Activated CD4-positive, alpha-beta T cell treated with anti-CD3 and anti-CD28 coated beads, Interleukin-2, amount 10 ng/mL, durations not matched to agents 7 days and 5 days (primary cell): ENCODE measurements at places on chromosomes 13 and 19. TPM values are rescaled to one million over a fixed set of nuclear protein-coding genes. Genes with fewer than 3 reads are reported as not detected.

GRCh38 chr13:45765464-45765863 is 63.3 kb downstream of the CBY2 start:
- DNase-seq: no peak
- H3K27me3 ChIP-seq: no peaks in the 10 kb centered on the region
- no peaks in the 10 kb centered on the region for H3K4me1 ChIP-seq
- no peak overlapping the region for H3K27ac ChIP-seq

GRCh38 chr19:33638167-33639034 is 16.6 kb downstream of the CHST8 start:
- no peak overlapping the region for H3K27ac ChIP-seq
- H3K4me1 ChIP-seq: no peaks in the 10 kb centered on the region
- no peaks in the 10 kb centered on the region for H3K36me3 ChIP-seq
- peaks cover 8% of the 10 kb centered on the region for H3K27me3 ChIP-seq
- no peak for DNase-seq
- no peak overlapping the region for H3K4me3 ChIP-seq

- H3K27me3 ChIP-seq: no peaks in the 10 kb centered on the region
- H3K27ac ChIP-seq: no peak overlapping the region
- H3K4me3 ChIP-seq: no peak overlapping the region
- peaks cover 11% of the 10 kb centered on the region for H3K36me3 ChIP-seq
These were observed 13.4 kb downstream of the ZNF20 start for GRCh38 chr19:12126707-12127106.

DNA sequence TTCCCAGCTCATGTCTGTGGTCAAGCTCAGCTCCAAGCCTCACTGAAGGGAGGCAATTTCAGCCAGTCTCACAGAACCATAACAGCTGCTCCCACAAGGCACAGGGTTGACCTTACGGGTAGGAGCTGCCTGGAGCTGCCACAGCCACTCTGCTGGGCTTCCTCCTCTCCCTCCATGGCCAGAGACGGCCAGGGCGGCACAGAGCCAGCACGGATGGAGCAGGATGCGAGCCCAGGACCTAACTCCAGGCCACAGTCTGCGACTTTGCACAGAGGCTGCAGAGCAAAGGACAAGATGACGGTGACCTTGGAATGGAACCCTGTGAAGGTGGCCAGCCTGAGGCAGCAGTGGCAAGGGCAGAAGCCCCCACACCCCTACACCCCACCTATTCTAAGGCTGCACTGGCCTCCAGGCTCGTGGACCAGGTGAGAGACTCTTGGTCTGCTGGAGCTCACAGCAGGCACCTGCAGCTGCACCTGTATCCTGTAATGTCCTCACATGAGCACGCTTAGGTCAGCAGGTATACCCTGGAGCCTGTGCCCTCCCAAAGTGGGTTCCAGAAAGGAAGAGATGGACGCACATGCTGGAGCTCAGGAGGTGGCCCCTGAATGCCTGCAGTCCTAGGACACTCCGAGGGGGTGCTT is 29.6 kb downstream of the ADPRHL1 start:
- H3K36me3 ChIP-seq: no peaks in the 10 kb centered on the region
- no peak overlapping the region for H3K4me3 ChIP-seq
- H3K27me3 ChIP-seq: no peaks in the 10 kb centered on the region
- H3K27ac ChIP-seq: no peak overlapping the region

DNA sequence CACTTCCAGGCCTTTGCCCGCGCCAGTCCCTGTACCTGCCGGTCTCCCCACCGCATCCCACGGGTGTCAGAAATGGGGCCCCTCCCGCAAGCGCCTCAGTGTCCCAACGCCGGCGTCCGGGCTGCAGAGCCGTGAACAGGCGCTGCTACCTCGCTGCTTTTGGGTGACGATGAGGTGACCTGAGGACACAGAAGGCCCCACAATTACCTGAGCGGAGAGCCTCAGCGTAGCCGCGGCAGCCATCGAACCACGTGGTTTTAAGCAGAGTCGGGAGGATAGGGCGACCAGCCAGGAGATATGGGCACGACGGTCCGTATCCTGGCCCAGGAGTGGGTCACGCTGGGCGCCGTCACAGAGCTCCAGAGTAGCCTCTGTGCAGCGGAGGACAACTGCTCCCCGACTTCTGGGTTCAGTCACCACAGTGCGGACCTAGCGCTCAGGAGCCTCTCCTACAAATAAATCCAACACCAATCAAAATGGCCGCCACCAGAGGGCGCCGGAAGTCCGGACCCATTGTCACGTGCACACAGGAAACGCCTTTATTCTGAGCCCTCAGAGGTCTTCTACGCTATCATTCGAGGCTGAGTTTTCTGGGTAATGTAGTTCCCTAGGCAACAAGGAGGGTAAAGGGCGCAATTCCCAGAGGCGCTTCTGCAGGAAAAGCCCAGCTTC is at the start of gene ZNF814:
TSS of gene ZNF814 (minus strand) at position 478 of the 672 bp plus-strand sequence. CDS start at position 243, 235 bp downstream.
- peaks cover 28% of the 10 kb centered on the region for H3K4me1 ChIP-seq
- H3K4me3 ChIP-seq: peak within 1 kb of the TSS; percentile 89
- no peaks in the 10 kb centered on the region for H3K27me3 ChIP-seq
- H3K36me3 ChIP-seq: peaks cover 59% of the 10 kb centered on the region

- H3K27me3 ChIP-seq: no peaks in the 10 kb centered on the region
- DNase-seq: no peak
- no peak overlapping the region for H3K4me3 ChIP-seq
These were observed 819.5 kb downstream of the DIAPH3 start for GRCh38 chr13:59343993-59344822.

GRCh38 chr13:75258159-75258782 is 223.7 kb downstream of the TBC1D4 start:
- no peak overlapping the region for H3K27ac ChIP-seq
- DNase-seq: no peak
- peaks cover 13% of the 10 kb centered on the region for H3K27me3 ChIP-seq
- H3K4me1 ChIP-seq: no peaks in the 10 kb centered on the region
- H3K4me3 ChIP-seq: no peak overlapping the region
- no peaks in the 10 kb centered on the region for H3K36me3 ChIP-seq

GRCh38 chr13:70908795-70909194 is 800.5 kb upstream of the KLHL1 start:
- no peak for DNase-seq
- H3K27me3 ChIP-seq: no peaks in the 10 kb centered on the region
- H3K4me3 ChIP-seq: no peak overlapping the region
- no peaks in the 10 kb centered on the region for H3K36me3 ChIP-seq
- no peak overlapping the region for H3K27ac ChIP-seq
- H3K4me1 ChIP-seq: no peaks in the 10 kb centered on the region

Gene DACH1
- total RNA-seq: not detected

Gene EFNB2
- total RNA-seq: 0.10 TPM

Gene WDR62
- total RNA-seq: 37.1 TPM

Gene OR10H1
- not detected for total RNA-seq

Gene LRRC63
- total RNA-seq: 1.5 TPM

Gene DHDH
- 3.2 TPM for total RNA-seq
